ENCODE measurements at places on chromosomes 1 and 21.
A peak's percentile ranks its signal among the peaks of the same experiment; 100 is the strongest.

DNA sequence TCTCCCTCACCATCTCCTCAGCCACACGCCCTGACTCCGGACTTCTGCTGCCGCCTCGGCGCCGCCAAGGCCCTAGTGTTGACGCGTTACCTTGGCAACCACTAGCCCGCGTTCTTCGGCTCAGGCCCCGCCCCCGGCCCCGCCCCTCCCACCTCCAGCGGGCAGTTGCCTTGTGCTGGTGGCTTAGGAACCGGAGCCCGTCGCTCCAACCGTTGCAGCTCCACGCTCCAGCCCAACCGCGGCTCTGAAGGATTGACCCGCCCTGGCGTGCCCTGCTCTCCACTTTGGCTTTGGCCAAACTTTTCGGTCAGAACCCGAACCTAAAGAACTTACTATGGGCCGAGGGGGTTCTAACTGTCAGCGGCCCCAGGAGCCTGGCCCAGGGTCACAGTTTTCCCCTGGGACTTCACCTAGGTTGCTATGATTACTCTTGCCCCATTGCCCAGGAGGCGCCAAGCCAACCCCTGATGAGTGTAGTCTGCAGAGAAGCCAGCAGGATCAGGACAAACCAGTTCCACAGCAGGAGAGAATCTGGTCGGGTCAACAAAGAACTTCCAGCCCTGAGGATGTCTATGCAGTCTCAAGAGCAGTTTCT lies at the start of gene CFAP45:
TSS of gene CFAP45 (minus strand) at position 80 of the 595 bp plus-strand sequence. CDS start at position 13, 67 bp downstream.
- DNase-seq = peak; percentile 67

DNA sequence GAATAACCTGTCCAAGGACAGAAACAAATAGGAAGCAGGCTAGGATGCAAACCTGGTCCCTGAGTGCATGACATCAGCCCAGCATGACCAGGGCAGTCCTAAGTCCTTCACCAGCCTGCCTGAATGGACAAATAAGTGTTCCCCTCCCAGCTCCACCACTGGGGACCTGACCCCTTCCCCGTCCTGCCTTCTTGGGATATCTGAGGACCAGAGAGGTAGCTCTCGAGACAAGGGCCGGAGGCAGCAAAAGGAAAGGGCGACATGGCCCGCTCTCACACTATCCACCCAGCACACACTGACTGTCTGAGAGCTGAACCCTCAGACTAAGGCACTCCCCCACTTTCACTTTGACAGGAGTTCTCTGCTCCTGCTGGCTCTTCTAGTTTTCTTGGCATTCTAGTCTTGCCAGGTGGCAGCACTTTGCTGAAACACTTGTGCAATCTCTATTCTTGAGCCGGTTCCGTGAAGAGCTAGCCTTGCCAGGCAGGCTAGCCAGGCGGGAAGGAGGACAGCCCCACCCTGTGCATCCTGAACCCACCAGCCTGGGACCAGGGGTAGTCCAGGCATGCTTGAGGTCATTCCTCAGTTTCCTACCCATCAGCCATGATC lies 251.1 kb upstream of the RAB4A start:
- DNase-seq = no peak

GRCh38 chr21:29583424-29583924 lies 284.8 kb downstream of the BACH1 start:
- peak; percentile 2 for DNase-seq

GRCh38 chr1:171138980-171139379 lies 46.1 kb upstream of the FMO2 start:
- DNase-seq = peak; percentile 30

- DNase-seq = no peak
Observed at GRCh38 chr1:1282998-1283397, 2.8 kb downstream of the SCNN1D start.

GRCh38 chr1:119430486-119430885 lies 15.5 kb downstream of the HSD3B2 start:
- no peak for DNase-seq

DNA sequence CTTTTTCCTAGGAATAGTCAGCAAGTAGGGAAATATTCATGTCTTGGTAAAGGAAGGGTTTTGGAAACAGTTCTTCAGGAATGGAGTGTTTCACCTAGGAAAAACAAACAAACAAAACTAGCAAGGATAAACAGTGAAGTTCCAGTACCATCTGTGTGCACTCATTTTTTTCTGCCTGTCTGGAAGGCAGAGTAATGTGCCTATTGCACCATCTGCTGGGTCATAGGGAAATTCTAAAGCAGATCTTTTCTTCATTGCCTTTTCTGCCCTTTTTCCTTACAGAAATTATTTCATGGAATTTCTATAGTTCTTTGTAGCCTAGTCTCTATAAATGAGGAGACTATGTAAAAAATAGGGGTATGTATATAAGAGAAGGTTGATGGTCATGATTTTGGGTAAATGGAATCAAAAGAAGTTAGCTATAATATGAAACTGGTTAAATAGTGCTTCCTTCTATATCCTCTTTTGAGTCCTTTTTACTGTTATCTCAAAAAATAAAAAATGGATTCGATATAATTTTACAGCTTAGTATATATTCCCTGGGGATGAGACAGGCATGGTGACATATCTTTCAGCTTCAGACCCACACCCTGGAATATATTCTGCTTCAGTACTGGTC lies 3.4 kb upstream of the HRNR start:
- DNase-seq = no peak

DNA sequence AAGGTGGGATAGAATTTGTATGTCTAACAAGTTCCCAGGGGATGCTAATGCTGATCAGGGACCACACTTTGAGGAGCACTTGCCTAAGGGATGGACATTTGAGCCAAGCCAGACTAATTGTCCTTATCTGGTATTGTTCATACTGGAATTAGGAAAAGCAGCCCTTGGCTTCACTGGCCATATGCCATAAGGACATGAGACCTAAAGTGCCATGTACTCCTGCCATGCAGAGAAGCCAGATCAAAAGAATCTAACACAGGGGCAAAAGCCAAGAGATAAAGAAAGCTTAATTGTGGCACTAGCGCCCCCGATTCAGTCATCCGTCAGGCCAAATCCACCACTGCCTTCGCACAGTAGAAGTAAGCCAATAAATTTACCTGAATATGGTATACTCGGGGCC lies 45.7 kb downstream of the RNF11 start:
- no peak for DNase-seq

DNA sequence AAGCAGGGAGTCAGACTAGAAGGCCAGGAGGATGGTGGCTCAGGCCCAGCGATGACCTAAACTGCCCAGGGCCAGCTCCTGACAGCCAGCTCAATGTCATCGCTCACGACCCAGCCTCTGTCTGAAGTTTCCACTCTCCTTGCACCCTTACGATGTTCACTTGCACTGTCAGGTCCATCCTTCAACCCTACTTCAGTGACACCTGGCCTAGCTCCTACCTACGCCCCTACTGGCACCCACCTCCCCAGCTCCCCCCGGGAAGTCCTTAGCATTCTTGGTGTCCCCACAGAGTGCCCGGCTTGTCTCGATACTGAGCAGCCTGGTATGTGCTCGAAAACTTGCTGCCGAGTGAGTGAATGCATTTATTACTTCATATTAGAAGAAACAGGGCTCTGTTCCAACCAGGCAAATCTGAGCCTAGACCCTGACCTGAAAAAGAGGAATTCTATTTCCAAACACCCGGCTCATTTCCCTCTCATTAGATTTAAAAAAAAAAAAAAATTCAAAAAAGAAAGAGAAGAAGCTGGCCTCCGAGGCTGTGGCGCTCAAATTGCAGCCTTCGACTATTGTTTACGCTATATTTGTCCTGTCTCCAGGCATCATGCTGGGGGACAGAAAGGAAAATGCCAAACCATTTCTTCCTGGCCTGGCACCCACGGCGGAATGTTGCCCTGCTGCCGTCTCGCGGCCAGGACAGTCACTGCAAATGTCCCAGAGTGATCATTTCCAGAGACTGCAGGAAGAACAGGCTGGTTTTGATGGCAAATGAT lies 29.8 kb upstream of the LRRC38 start:
- no peak for DNase-seq

DNA sequence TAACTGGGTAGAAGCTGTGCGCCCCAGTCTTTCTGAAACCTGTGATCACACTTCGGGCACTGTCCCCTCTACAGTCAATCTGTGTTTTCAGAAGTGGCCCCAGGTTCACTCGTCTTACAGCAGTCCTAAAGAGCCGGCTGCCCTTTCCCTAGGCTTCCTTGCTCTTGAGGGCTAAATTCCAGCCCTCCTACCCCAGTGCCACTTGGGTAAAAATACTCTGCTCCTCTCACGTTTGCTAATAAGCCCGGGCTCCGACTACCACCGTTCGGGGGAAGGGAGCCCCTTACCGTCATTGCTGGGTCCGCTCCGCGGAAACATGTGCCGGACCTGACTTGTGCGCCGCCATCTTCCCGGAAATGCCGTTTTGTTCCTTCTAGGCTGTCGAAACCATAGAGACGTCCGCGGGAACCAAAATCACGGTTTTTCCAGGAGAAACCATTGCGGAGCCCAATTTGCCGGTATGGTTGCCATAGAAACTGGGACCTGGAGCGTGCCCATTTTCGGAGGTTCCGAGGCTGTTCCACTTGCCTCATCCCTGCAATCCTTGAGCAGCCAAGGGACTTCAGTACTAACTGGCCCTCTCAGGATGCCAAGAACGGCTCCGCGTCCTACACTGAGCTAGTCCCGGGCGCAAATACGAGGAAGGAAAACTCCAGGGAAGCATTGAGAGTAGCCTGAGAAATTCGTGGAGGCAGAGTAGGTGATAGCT lies at the start of gene GPATCH4:
TSS of gene GPATCH4 (minus strand) at position 358 of the 709 bp plus-strand sequence.
- DNase-seq = peak; percentile 92

DNA sequence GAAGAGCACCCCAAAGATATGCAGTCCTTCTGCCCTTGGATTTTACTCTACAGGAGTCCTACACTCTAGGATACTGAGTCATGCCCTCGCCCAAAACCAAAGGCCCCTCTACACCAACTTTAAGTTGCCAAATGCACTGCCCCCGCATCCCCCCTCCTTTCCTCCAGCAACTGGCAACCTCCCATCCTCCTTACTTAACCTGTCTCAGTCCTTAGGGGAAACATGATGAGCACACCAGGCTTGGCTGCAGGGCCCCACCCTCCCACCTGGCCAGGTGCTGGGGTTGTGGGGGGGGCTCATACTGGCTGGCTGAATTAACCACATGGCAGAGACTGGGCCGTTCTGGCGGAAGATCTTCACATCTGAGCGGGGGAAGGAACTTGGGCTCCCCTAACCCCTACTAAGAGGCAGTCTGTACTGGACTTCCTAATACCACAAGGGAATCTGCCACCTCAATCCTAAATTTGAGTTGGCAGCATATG lies 1.2 kb downstream of the HDGF start:
- no peak for DNase-seq

DNA sequence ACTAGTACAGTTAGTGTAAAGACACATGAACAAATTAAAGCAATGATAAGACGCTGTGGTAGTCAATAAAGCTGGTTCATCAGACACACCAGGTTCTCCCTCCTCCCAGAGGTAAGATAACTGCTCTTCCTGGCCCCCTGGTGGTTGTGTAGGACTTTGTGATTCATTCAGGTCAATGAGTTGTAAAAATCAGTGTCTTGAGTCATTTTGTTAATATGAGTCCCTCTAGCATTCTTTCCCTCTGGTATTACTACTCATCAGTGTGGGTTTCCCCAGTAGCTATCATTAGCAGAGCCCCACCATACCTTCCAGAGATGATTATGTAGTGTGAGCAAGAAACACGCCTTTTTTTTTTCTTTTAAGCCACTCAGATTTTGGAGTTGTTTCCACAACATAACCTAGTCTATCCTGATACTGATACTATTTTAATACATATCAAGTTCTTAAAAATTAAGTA lies 3.6 kb upstream of the SETDB1 start:
- peak; percentile 94 for DNase-seq

GRCh38 chr1:25501235-25502058 lies 42.0 kb upstream of the LDLRAP1 start:
- DNase-seq = peak; percentile 95
